Stimulated activated CD4-positive, alpha-beta T cell treated with anti-CD3 and anti-CD28 coated beads, Interleukin-15, amount 100 ng/mL, for 1 hour (primary cell): ENCODE measurements at places on chromosomes 5 and 9.
A peak's percentile ranks its signal among the peaks of the same experiment; 100 is the strongest.

DNA sequence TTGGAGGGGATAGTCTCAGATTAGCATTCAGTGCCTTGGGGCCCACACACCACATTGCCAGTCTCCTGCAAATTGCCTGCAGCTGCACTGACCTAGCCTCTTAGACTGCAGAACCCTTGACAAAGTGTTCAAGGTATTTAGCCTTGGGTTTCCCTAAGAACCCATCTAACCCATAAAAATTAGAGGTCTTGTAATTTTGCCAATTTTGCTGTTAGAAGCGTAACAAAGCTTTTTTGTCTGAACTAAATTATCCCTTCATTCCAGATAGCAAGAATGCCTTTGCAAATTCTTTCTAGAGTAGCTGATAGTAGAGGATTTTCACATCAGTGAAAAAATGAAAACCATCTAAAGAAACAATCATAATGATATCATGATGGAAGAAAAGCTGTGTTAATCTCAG, 74.0 kb upstream of the CCNG1 start:
- DNase-seq, result no peak

- no peak for DNase-seq
Observed at GRCh38 chr9:18421391-18421790, 52.6 kb upstream of the ADAMTSL1 start.

- no peak for DNase-seq
Observed at GRCh38 chr9:84339503-84339902, 1.1 kb downstream of the SLC28A3 start.

GRCh38 chr9:107175041-107175440, 108.0 kb upstream of the RAD23B start:
- no peak for DNase-seq

GRCh38 chr5:81398741-81399140, 4.8 kb upstream of the ACOT12 start:
- DNase-seq, result no peak

DNA sequence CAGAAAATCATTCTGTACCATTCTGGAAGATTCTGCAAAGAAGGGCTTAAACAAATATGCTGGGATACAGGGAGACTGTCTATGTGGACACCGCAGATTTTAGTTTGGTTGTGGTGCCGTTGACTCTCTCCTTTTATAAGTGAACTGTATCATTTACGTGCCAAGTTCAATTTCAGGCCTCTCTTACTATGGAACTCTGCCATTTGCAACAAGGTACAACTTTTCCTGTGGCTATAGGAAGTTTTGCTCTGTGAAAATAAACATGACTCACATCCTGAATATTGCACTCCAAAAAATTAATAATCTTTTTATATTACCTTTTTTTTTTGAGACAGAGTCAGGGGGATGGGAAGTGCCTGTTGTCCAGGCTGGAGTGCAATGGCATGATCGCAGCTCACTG, 29.7 kb upstream of the CSNK1G3 start:
- DNase-seq, result no peak

DNA sequence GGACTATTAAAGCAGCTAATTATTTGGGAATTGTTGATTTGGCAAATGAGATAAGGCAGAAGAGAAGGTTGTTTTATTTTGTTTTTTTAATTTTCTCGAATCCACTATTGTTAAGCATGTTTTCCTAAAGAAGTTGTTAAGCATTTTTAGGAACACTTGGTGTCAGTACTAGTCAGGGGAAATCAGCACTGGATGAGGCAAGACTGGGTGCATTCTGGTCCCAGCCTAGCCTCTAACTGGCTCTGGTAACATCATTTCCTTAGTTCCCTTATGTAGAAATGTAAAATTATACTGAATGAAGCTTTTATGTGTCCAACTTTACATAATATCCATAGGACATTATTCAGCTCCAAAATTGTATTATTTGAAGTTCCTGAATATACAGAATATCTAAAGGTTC, 196.1 kb downstream of the PCSK5 start:
- no peak for DNase-seq

GRCh38 chr9:17057729-17058128, 77.1 kb upstream of the CNTLN start:
- DNase-seq, result no peak

DNA sequence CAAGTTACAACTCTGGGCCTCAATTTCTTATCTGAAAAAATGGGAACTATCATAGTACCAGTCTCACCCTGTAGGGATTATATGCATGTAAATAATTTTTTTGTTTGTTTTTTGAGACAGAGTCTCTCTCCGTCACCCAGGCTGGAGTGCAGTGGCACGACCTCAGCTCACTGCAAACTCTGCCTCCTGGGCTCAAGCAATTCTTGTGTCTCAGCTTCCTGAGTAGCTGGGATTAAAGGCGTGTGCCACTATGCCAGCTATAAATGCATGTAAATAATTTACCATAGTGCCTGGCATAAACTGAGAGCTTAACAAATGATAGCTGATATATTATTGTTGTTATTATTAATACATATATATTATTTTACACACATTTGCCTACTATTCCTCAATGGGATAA, 3.0 kb upstream of the ARHGAP26 start:
- no peak for DNase-seq

DNA sequence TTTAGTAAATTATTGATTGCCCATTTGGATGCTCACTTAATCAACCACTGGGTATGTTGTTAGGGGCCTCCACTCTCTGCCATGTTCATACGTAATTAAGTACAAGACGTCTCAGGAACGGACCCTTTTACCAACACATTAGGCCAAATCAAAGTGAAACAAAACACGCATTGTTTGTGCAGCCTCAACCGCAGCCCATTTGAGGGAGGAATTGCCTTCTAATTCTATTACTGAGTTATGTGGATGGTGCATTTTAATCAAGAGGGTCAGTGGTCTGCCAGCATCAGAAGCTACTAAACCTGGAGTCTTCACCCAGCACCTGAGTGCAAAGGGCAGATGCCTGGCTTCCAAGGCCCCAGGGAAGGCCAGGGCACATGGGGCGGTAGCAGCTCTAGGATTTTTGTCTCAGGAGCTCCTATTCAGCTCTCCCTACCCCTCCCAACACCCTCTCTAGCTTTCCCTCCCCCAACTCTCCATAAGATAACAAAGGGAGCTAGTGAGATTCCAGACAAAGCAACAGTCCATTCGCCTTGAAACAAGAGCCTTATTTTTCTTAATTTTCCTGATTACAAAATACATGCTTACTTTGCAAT, 7.9 kb upstream of the MED27 start:
- DNase-seq, result no peak

- no peak for DNase-seq
Observed at GRCh38 chr5:158116965-158117364, 258.0 kb upstream of the CLINT1 start.

GRCh38 chr5:96795626-96796025, 12.1 kb downstream of the ERAP1 start:
- DNase-seq, result no peak

- DNase-seq, result no peak
Observed at GRCh38 chr5:74188351-74189105, 452.0 kb downstream of the ENC1 start.

- no peak for DNase-seq
Observed at GRCh38 chr5:105903069-105903468, 1767.7 kb downstream of the EFNA5 start.

DNA sequence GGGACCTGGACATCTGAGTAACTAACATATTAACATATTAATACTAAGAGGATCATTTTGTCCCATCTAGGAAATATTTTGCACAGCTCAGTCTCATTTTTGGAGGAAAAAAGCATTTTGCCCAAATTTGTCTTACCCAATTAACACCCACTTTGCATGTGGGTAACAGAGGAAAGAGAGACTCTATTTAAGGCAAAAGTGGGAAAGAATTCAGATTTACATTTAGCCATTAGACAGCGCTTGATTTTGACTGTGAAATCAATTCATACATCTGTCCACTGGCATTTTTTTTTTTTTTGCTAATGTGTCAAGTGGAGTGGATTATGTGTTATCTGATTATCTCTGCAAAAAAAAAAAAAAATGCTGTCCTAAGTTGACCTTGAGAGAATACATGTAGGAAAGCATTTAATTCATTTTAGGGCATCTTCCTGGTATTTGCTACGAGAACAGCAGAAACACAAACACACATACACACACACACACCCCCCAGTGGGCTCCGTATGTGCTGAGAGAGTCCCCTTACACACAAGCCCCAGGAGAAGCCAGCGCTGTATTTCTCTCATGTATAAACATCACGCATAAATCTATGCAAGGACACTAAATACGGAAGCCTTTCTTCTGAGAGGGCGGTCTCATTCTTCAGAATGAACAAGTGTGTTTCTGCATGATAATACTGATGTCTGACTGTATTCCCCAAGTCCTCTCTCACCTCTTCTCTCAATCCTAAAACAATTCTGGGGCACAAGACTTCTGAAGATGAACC, 202.0 kb upstream of the KLF9 start:
- DNase-seq, result no peak

- no peak for DNase-seq
Observed at GRCh38 chr5:15627647-15628046, 127.7 kb downstream of the FBXL7 start.

- DNase-seq, result no peak
Observed at GRCh38 chr9:72789885-72790284, 163.0 kb downstream of the ALDH1A1 start.

- no peak for DNase-seq
Observed at GRCh38 chr5:179969110-179969509, 61.4 kb upstream of the TBC1D9B start.

- DNase-seq, result no peak
Observed at GRCh38 chr9:89695441-89695891, 90.7 kb downstream of the GADD45G start.

GRCh38 chr9:5628183-5628529, 751 bp upstream of the RIC1 start:
- no peak for DNase-seq

DNA sequence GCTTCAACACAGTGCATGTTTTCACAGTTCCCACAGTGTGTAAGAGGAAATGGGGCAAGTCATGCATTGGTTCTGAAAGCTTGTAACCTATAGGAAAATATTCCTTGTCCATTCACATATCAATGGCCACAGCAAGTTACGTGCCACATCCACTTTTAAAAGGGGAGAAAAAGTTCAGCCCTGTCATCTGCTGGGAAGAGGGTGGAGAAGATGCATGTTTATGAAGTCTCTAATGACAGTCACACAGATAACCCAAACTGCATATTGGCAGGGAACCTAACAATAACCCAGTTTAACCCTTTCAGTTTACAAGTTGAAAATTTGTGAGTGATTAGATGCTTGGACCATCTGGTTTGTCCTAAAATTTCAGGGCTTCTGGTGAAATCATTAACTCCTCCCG, 159.3 kb downstream of the MTRR start:
- DNase-seq, result no peak

DNA sequence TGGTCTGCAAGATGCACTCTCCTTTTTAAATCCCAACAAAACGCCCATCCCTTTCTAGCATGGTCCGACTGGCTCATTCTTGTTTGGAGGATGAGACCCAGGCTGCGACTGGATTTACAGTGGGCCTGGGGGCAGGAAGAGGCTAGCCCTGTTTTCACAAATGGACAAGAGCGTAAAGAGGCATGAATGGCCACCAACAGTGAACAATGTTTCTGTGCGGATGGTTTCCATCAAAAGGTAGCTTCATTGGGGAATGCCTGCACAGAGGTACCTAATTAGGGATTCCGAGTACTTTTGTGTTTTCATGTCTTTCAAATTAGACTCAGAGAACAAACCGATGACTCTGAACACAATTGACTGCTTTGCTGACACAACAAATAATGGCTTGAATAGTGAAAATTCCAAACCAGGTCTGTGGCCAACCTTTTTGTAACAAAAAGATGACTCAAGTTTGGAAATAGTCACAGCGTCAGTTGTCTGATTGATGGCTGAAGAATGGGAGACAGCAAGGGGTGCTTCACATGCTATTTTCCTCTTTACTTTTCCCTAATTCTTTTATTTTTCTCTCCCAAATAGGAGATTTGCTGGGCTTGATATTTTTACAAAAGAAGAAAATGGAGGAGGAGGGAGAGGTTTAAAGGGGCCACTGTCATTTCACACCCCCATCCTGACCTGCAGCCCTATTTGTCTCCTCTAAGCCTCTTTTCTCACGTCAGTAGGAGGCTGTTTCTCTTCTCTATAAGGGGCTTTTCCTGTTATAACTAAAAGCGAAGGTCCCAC, 208.1 kb upstream of the S1PR3 start:
- no peak for DNase-seq

DNA sequence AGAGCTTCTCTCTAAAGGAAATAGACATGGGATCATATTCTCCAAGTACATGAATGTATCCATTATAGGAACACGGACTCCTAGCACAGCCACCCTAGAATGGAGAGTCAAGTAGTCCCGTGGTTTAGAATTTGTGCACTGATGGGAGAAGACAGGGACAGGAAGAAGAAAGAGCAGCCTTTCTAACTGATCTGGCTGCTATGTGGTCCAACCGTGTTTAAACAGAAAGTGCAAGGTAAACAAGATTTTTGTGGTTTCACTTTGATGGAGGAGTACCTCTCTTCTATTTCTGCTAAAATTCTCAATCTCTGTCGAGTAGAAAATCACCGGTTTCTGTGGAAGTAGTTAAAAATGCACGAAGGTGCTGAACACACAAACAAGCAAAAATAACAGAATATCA, 171.3 kb downstream of the ST8SIA4 start:
- DNase-seq, result no peak

- no peak for DNase-seq
Observed at GRCh38 chr5:125712397-125712796, 710.8 kb upstream of the GRAMD2B start.

- DNase-seq, result peak; percentile 26
Observed at GRCh38 chr9:19471737-19472648, 63.2 kb downstream of the ACER2 start.

DNA sequence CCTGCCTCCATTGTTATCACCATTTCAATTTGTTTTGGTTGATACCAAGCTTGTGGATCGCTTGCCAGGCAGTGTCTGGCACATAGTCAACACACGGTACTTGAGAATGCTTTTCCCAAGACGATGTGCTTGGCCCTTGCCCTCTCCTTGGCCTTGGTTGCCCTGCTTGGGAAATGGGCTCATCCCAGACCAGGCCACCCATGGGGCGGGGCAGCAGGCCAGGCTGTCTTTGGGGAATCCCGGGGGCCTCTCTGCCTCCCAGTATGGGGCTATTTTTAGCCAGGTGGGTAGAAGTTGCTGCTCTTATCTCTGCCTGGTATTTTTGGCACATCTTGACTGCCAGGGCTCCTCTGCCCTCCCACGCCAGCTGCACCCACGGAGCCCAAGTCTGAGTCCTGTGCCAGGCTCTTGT, 49.9 kb downstream of the LMX1B start:
- no peak for DNase-seq

- no peak for DNase-seq
Observed at GRCh38 chr9:110006657-110007056, 201.3 kb downstream of the C9orf152 start.

DNA sequence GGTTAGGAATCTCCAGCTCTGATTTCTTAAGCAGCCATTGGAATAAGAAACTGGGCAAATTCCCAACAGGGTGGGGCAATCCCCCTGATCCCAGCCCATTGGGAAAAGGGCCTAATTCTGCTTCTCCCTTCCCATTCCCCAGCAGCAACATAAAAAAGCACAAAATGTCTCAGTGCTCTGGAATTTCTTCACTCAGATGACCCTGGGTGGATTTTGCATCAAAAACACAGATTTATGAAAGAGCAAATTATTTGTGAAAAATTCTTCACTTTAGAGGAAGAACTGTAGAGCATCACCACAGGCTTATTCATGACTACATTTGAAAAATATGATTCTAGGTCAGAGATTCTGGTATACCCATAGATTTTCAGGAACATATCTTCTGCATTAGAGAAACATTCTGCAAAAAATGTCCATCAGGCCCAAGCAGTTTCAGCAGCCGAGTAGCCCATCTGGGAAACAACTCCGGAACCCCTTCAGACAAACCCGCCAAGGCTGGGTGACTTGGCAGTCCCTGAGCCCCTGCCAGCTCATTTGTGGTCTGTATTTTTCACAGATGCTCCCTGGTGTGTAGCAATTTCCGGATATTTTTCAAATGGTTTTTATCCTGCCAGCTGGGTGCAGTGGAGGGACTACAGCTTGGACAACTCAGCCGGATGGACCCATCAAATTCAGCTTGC, 102.1 kb upstream of the RANBP3L start:
- DNase-seq, result no peak
